ENCODE measurements at places on chromosomes 6 and 20. TPM values are rescaled to one million over a fixed set of nuclear protein-coding genes. Genes with fewer than 3 reads are reported as not detected.

DDO gene
- 0.23 TPM for total RNA-seq

MAFB gene
- total RNA-seq, result 0.14 TPM

SFTA2 gene
- not detected for total RNA-seq

TPX2 gene
- 28.5 TPM for total RNA-seq

C20orf141 gene
- total RNA-seq, result not detected

HSP90AB1 gene
- total RNA-seq, result 807 TPM

LRFN2 gene
- not detected for total RNA-seq

DEF6 gene
- 1.2 TPM for total RNA-seq

FOXF2 gene
- under 0.01 TPM for total RNA-seq

ZSCAN31 gene
- total RNA-seq, result 1.8 TPM

LAMA5 gene
- total RNA-seq, result 6.5 TPM
